ENCODE measurements at places on chromosomes 3 and 15. TPM values are rescaled to one million over a fixed set of nuclear protein-coding genes. Genes with fewer than 3 reads are reported as not detected.
A peak's percentile ranks its signal among the peaks of the same experiment; 100 is the strongest.

Gene SNURF
- total RNA-seq: 188 TPM

Gene SLC38A3
- 1.4 TPM for total RNA-seq

Gene CHRM5
- not detected for total RNA-seq

Gene TUSC7
- not detected for total RNA-seq

Gene CYP19A1
- not detected for total RNA-seq

Gene ACKR4
- total RNA-seq: not detected

Gene SLC15A2
- 2.3 TPM for total RNA-seq

Gene CEMIP
- total RNA-seq: 0.09 TPM

Gene ONECUT1
- 14.1 TPM for total RNA-seq

Gene UCN2
- total RNA-seq: 0.68 TPM

Gene IQCF5
- total RNA-seq: not detected

Gene SLC35G2
- total RNA-seq: 5.4 TPM

Gene GOLGA6A
- 0.72 TPM for total RNA-seq

Gene CYP11A1
- 1.7 TPM for total RNA-seq

Gene IL5RA
- total RNA-seq: not detected

Gene GOLGA6L7
- total RNA-seq: not detected

Gene CFAP100
- 0.44 TPM for total RNA-seq

Gene YEATS2
- 37.7 TPM for total RNA-seq

Gene SLC28A2
- total RNA-seq: not detected

GRCh38 chr3:56309465-56309864 lies 158.8 kb downstream of the ERC2 start:
- peaks cover 4% of the 10 kb centered on the region for H3K4me1 ChIP-seq
- H3K36me3 ChIP-seq: no peaks in the 10 kb centered on the region
- no peak overlapping the region for H3K4me3 ChIP-seq

GRCh38 chr3:105933871-105934270 lies 65.1 kb upstream of the CBLB start:
- no peaks in the 10 kb centered on the region for H3K27me3 ChIP-seq
- H3K4me3 ChIP-seq: no peak overlapping the region
- no peak for DNase-seq
- no peaks in the 10 kb centered on the region for H3K4me1 ChIP-seq
- H3K36me3 ChIP-seq: no peaks in the 10 kb centered on the region

- H3K27me3 ChIP-seq: no peaks in the 10 kb centered on the region
- peaks cover 12% of the 10 kb centered on the region for H3K36me3 ChIP-seq
- no peak for DNase-seq
Measured at GRCh38 chr3:76026379-76026778, 241.0 kb upstream of the ZNF717 start.

DNA sequence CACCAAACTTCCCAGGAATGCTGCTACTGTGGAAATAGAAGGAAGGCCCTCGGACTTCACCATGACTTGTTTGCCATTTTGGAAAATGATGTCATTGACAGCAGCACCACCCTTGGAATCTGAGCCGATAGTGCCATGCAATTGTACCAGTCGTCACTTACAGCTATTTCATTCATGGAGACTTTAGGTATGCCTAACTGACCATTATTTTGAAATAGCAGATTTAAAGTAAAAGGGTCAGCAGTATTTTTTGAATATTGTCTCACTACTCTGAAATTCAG lies 66.0 kb upstream of the ARL8B start:
- H3K4me1 ChIP-seq: no peaks in the 10 kb centered on the region
- no peak overlapping the region for H3K4me3 ChIP-seq
- no peaks in the 10 kb centered on the region for H3K27me3 ChIP-seq
- H3K27ac ChIP-seq: no peak overlapping the region
- no peak for DNase-seq
- no peaks in the 10 kb centered on the region for H3K36me3 ChIP-seq

DNA sequence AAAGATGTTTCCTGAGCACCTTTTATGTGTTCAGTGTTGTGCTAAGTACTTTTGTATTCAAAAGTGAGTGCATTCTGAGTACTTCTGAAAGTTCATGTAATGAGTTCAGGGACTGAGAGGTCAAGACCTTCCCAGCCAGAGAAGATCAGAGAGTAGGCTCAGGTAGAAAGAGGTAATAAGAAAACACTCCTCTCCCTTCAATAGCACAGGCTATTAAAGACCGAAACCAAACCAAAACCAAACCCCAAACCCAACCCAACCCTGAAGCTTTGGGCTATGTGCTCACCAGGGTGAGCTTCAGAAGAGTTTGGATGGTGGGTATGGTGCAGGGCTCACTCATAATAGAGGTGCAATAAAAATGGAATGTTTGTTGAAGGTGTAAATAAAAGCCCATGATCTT lies 76.7 kb upstream of the FAM3D start:
- no peak overlapping the region for H3K4me3 ChIP-seq
- no peaks in the 10 kb centered on the region for H3K36me3 ChIP-seq
- no peaks in the 10 kb centered on the region for H3K4me1 ChIP-seq
- H3K27me3 ChIP-seq: no peaks in the 10 kb centered on the region
- no peak overlapping the region for H3K27ac ChIP-seq
- DNase-seq: no peak

- H3K36me3 ChIP-seq: no peaks in the 10 kb centered on the region
- no peaks in the 10 kb centered on the region for H3K4me1 ChIP-seq
- no peak within 1 kb of the TSS for H3K27ac ChIP-seq
- H3K27me3 ChIP-seq: peaks cover 21% of the 10 kb centered on the region
- DNase-seq: peak; percentile 73
Measured at GRCh38 chr3:38649500-38650247, at the start of gene SCN5A. TSS of gene SCN5A (minus strand) at chr3:38649687. CDS start at chr3:38633307, 16,380 bp downstream.

GRCh38 chr3:9129365-9129764 lies 120.1 kb downstream of the SRGAP3 start:
- DNase-seq: no peak
- H3K4me3 ChIP-seq: no peak overlapping the region
- no peak overlapping the region for H3K27ac ChIP-seq
- H3K36me3 ChIP-seq: no peaks in the 10 kb centered on the region

DNA sequence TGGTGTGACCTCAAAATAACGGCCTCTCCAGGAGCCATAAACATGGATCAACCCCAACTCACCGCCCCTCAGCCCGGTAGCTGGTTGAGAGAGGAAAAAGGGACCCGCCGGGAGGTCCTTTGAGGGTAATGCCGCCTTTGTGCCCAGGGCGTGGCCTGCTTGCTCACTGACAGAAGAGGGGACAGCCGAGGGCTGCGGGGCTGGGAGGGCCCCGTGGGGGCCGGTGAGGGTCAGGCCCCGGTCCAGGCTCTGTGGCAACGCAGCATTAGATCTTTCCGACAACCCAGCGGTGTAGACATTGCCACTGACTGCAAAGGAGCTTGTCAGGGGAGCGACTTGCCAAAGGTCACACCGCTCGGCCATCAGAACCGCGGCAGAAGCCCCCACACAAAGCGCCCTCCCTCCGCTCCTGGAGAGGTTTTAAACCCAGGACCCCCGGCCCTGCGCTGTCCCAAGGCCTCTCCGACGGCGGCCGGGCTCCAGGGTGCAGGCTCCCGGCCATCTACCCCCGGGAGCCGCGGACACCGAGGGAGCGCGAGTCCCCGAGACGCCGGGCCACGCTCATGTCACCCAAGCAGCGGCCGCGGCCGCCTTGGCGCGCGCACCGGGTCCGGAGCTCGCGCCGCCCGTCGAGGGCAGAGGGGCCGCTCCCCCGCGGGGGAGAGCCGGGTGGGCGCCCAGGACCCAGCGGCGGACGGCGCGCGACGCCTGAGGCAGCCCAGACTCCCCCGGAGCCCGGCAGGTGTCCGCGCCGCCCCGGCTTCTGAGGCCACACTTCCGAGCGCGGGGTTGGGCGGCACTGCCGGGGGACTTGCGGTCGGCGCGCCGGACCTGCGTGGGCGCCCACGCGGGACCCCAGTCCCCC lies 975 bp downstream of the PCSK6 start:
- no peaks in the 10 kb centered on the region for H3K4me1 ChIP-seq
- H3K36me3 ChIP-seq: peaks cover 1% of the 10 kb centered on the region
- peaks cover 16% of the 10 kb centered on the region for H3K27me3 ChIP-seq

GRCh38 chr15:70195171-70195570 lies 97.5 kb upstream of the TLE3 start:
- no peaks in the 10 kb centered on the region for H3K27me3 ChIP-seq
- peaks cover 8% of the 10 kb centered on the region for H3K36me3 ChIP-seq
- H3K27ac ChIP-seq: no peak overlapping the region
- H3K4me1 ChIP-seq: peaks cover 2% of the 10 kb centered on the region
- DNase-seq: no peak

DNA sequence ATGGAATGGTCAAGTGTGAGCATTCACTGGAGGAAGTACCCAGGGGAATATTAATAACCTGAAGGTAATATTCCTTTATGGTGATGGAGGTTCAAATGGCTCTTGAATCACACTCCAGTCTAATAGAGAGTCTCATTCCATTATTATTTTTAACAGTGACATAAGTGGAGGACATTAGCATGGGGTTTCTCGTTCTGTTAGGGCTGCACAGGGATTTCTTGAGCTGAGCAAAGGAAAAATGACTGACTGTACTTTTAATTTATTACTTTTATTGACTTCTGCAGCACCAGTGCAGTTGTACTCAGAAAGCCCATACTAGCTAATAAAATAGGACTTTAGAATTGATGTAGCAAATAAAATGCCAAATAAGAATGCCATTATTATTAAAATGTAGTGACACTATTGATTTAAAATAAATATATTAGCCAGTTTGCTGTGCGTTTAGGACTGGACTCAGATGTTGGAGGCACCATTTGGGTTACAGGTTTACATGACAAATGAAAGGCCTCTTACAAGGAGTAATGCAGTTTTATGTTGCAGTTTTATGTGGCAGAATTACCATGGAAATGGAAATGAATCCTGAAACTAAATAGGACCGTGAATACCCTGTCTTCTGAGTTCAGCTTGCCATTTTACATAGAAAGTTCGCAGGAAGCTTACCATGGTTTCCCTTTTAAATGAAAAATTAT lies 705.1 kb upstream of the GRM7 start:
- H3K4me3 ChIP-seq: no peak overlapping the region
- no peak overlapping the region for H3K27ac ChIP-seq
- H3K4me1 ChIP-seq: no peaks in the 10 kb centered on the region
- H3K27me3 ChIP-seq: no peaks in the 10 kb centered on the region
- DNase-seq: no peak

DNA sequence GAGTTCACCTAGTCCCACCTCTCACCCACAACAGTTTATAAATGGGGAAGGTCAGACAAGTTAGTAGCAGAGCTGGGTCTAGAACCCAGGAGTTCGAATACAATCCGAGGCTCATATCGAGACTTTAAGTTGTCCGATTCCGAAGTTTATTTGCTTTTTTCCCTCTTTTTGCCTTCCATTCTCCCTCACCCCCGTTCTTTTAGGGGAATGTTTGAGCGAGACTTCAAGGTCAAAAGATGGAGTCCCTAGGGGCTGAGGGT lies 7.3 kb downstream of the BCL6 start:
- H3K27me3 ChIP-seq: peaks cover 4% of the 10 kb centered on the region
- no peak overlapping the region for H3K27ac ChIP-seq
- H3K36me3 ChIP-seq: peaks cover 5% of the 10 kb centered on the region
- DNase-seq: no peak
- peaks cover 10% of the 10 kb centered on the region for H3K4me1 ChIP-seq
- H3K4me3 ChIP-seq: peak overlapping the region; percentile 92

- peak overlapping the region; percentile 75 for H3K4me3 ChIP-seq
- DNase-seq: peak; percentile 36
- no peak overlapping the region for H3K27ac ChIP-seq
- H3K27me3 ChIP-seq: no peaks in the 10 kb centered on the region
Measured at GRCh38 chr3:194203482-194204041, 67.6 kb downstream of the HES1 start.

DNA sequence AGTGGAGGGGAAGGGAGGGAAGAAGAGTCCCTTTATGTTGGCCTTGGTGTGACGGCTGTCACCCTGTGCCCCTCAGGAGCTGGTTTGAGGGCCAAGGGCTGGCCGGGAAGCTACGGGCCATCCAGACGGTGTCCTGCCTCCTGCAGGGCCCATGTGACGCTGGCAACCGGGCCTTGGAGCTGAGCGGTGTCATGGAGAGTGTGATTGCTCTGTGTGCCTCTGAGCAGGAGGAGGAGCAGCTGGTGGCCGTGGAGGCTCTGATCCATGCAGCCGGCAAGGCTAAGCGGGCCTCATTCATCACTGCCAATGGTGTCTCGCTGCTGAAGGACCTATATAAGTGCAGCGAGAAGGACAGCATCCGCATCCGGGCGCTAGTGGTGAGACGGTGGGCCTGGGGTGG lies 8.1 kb upstream of the RCCD1 start:
- H3K36me3 ChIP-seq: peaks cover 39% of the 10 kb centered on the region
- DNase-seq: no peak
- no peaks in the 10 kb centered on the region for H3K4me1 ChIP-seq
- no peak overlapping the region for H3K27ac ChIP-seq
- no peak overlapping the region for H3K4me3 ChIP-seq

GRCh38 chr3:134367869-134368750 lies 6.1 kb downstream of the AMOTL2 start:
- peaks cover 82% of the 10 kb centered on the region for H3K36me3 ChIP-seq
- peak; percentile 22 for DNase-seq
- H3K27ac ChIP-seq: no peak overlapping the region
- H3K4me1 ChIP-seq: peaks cover 22% of the 10 kb centered on the region
- H3K27me3 ChIP-seq: no peaks in the 10 kb centered on the region
- no peak overlapping the region for H3K4me3 ChIP-seq

- H3K4me3 ChIP-seq: no peak overlapping the region
- no peaks in the 10 kb centered on the region for H3K4me1 ChIP-seq
- no peak overlapping the region for H3K27ac ChIP-seq
- DNase-seq: no peak
- H3K27me3 ChIP-seq: no peaks in the 10 kb centered on the region
- no peaks in the 10 kb centered on the region for H3K36me3 ChIP-seq
Measured at GRCh38 chr3:136390574-136390973, 140.4 kb downstream of the PCCB start.

GRCh38 chr15:57665939-57666338 lies 40.6 kb upstream of the POLR2M start:
- DNase-seq: no peak
- H3K4me3 ChIP-seq: no peak overlapping the region
- H3K4me1 ChIP-seq: no peaks in the 10 kb centered on the region

DNA sequence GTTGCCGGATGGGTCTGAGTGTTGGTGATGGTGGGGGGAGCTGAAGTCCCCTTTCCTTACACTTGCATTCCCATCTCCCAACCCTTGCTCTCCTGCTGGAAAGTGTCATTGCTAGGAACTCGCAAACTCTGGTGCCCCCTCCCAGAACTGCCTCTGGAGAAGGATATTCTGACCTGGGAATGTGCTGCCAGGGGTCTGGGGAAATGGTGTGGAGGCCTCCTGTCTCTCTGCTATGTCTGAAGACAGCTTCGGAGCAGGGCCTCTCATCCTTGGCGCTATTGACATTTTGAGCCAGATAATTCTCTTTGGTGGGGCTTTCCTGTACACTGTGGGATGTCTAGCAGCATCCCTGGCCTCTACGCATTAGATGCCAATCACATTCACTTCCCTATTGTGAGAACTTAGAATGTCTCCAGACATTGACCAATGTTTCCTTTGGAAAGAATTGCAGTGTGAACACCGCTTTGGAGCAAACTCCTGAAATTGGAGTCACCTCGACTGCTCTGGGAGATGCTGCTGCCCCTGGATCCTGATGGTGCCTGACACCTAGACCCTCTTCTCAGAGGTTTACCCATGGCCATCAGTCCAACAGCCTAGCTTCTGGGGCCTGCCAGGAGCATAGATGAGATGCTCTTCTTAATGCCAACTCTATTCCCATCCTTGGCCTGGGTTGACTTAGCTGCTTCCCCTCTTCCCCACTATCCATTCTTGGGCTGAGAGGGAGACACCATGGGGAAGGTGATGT lies 2.2 kb upstream of the KY start:
- H3K27me3 ChIP-seq: peaks cover 66% of the 10 kb centered on the region
- H3K27ac ChIP-seq: no peak overlapping the region
- H3K4me1 ChIP-seq: no peaks in the 10 kb centered on the region
- H3K4me3 ChIP-seq: no peak overlapping the region

Measured in H9 (cell line).